Stimulated activated CD4-positive, alpha-beta T cell treated with anti-CD3 and anti-CD28 coated beads, Interleukin-4, amount 100 ng/mL, for 24 hours (primary cell): ENCODE measurements at places on chromosomes 3 and 15.

DNA sequence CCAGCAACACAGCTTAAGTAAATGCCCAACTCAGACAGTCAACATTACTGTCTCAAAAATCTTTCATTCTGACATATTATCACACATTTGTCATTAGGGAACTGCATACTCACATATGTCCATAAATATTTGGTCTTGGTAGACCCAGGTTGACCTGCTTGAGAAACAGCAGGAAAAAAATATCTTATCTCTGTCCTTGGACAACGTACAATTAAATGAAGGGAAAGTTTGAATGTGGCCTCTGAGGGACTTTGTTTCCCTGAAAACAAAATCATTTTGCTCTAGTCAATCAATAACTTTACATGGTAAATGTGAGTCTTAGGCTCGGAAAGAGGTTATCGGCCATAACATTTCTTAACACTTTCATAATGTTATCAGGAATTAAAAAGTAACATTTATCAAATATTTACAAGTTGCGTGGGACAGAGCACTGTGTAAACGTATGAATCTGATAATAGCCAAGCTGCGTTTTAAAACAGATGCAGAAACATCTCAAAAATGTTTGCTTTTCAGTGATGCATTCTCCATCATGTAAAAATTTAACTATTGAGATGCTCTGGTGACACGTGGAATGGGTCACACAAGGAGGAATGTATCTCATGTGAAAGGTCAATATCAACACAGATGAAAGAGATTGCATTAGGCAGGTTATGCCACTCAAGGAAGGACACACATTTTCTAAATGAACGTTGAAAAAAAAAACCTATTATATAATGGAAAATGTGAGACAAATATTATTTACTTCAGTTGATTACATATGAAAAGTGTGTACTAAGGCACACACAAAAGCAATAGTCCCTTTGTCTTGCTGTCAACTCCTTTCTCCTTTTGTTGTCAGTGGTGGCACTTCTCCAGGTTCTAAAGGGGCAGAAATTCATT, 304.4 kb downstream of the WDR72 start:
- no peak for DNase-seq

DNA sequence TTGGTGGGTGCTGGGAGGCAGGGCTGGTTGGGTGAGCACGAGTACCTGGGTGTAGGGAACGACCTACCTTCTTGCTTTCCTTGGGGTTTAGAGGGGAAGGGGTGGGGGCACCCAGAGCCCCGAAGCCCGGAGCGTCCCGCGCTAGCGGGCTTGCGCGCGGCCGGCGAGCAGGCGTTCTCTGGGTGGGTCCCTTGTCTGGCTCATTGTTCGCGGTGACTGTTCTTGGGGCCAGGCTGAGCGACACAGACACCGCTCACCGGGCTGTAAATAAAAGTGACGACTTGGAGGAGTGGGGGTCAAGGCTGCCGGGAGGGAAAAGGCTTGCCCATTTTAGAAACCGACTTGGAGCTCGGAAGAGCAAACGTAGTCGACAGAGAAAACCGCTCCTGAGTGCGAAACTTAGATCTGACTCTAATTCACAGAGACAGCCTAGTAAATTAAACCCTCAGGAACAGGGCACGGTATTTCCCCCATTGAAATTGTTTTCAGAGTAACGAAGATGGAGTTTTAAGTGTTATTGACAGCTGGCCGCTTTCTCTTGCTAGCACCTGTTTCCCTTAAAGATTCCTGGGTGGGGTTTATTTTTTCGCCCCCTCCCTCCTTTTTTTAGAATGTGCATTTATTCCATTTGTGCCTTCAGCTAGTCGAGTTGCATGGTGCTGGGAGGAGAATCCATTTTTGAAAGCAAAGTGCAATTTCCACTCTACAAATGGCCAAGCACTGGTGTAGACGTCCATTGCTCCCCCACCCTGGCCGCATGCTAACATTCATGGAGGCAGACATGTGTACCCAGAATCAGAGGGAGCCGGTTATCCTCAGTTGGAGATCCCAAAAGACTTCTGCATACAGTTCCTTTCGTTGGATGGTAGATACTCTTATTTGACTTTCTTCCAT, 532.1 kb upstream of the SEMA6D start:
- no peak for DNase-seq

DNA sequence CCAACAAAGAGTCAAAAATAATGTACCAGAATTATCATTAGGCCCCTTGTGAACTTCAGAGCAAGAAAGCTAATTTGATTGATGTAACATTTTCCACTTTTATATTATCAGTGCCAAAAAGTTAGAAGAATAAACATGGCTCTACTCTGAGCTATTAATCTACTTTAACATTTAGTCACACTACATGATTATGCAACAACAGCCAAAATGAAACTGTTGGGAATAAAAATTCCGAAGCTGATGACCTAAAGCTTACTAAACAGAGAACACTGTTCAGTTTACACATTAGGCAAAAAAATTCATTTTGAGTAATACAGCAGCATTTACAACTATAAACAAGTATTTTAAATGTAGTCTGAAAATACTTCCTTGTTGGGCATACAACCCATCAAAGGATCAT, 1134.1 kb downstream of the EPHA3 start:
- no peak for DNase-seq

DNA sequence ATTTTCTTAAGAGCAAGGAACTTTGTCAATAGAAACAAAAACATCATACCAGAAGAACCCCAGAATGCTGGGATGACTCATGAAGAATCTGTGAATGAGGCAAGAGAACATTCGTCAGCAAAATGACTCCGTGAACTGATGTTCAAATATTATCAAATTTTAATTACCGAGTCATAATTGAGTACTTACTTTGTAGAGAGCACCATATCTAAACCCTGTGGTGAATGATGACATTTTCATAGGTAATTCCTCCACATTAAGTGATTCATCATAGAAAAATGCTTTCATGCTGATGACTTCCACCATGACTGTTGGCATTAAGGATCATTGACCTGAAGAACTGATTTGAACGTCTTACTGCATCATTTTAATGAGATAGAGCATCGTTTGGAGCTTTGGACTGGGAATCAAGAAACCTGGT, 56.3 kb downstream of the PPARG start:
- no peak for DNase-seq

DNA sequence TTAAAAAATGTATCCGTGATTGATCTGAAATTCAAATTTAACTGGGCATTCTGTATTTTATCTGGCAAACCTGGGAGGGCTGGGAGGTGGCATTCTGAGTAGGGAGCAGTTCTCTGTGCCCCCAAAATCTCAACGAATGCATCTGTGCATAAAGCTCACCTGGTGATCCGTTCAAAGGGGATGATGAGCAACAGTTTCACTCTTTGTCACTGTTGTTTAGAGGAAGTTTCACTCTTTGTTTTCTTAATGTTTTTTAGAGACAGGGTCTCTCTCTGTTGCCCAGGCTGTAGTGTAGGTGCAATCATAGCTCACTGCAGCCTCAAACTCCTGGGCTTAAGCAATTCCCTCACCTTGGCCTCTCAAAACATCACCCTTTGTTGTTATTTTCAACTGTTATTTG, 186.7 kb downstream of the SSR3 start:
- no peak for DNase-seq

GRCh38 chr15:23472033-23472432, 25.0 kb upstream of the GOLGA6L2 start:
- DNase-seq = no peak

DNA sequence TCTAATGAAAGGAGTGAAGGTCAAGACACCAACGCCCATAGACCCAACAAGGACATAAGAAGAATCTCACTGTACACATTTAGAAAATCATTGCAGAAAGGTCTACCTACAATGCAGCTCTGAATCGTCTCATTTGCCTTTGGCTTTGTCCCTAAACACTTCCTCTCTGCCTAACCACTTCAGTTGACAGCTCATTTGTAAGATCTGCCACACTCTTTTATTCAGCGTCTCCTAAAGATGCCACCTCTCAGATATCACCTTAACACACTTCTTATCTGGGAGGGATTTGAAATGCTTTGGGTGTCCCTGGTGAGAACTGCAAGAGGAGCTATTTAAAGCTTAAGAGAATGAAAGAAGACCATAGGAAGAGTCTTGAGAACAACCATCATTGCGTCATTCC, 38.7 kb downstream of the RAB27A start:
- no peak for DNase-seq

- DNase-seq = no peak
These were observed 556.4 kb upstream of the CCDC54 start for GRCh38 chr3:106820726-106821362.

GRCh38 chr15:50261981-50262380, 3.5 kb downstream of the HDC start:
- no peak for DNase-seq

GRCh38 chr3:160608870-160609269, 43.5 kb upstream of the KPNA4 start:
- DNase-seq = no peak

DNA sequence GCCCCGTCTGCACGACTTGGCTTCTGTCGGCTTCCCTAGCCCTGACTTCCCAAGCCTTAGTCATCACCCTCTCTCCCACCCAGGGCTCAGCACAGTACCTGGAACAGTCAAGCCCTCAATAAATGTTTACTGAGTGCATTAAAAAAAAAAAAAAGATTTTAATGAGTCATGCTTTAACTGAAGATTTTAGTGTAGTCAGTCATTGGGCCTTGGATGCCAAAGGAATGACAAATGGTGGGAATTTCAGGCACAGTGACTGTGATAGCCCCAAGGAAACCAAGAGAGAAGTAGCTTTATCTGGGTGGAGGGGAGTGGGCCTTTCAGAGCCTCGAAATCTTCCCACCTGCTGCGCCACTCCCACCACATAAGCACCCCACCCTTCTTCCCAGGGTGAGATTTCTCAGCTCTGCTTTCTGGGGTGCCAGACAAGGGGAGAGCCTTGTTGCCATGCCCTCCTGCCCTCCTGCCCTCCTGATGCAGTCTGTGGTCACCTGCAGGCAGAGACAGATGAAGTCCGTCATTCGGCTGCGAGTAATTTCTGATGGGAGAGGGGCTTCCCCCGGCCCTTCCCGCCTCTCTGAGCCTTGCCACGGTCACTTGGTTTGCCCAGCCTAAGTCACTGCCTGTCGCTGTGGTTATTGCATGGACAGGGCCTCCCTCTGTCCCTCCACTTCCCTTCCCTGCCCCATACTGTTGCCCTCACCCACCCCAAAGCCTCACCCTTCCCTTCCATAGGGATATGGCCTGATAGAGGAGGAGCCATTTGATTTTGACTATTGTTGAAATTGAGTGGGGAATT, 41.8 kb downstream of the SMAD3 start:
- no peak for DNase-seq

GRCh38 chr15:58433597-58434333, 2.0 kb downstream of the LIPC start:
- no peak for DNase-seq

GRCh38 chr3:41265823-41266273, 66.5 kb downstream of the CTNNB1 start:
- no peak for DNase-seq

DNA sequence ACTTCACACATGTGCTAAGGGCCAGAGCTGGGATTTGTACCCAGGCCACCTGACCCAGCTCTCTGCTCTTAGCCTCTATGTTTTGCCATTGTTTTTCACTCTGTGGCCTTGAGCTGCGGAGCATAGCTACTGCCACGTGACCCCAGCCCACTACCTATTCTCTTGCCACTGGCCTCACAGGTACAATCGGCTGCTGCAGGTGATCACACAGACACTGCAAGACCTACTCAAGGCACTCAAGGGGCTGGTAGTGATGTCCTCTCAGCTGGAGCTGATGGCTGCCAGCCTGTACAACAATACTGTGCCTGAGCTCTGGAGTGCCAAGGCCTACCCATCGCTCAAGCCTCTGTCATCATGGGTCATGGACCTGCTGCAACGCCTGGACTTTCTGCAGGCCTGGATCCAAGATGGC, 46.2 kb downstream of the SEMA3G start:
- no peak for DNase-seq

- DNase-seq = no peak
These were observed 12.3 kb downstream of the MEGF11 start for GRCh38 chr15:66241087-66241907.

DNA sequence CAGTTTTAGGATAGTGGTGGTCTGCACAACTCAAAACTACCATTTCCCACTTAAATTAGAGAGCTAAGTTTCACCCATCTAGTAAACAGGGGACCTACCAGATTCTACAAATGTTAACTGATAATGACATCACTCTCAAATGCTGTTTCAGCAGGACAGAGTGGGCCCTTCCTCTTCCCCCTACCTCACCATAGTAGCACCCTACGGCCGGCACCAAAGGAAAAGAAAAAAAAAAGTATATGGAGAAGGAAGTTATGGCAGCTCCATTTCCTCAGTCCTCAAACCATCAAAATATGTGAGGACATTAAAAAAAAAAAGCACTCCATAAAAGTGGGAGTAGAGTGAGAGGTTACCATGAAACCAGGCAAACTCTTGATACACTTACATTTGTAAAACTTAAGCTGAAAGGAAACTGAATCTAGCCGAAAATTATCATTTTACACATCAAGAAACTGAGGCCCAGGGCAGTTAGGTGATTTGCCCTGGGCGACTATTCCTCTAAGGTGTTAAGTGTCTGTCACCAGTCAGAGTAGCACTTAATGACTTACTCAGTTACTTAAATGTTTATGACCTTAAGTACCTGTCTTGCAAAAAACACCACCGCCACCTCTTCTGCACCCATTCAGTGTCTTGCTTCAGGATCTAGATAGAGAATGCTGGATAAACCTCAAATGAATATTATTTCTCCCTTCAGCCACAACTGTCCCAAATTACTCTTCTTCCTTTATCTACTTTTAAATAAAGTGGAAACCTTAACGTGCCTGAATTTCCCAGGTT, 2.7 kb downstream of the MSL2 start:
- no peak for DNase-seq

GRCh38 chr3:18030371-18030870, 288.0 kb upstream of the TBC1D5 start:
- DNase-seq = no peak

- no peak for DNase-seq
These were observed 10.7 kb upstream of the FAH start for GRCh38 chr15:80141916-80142598.

- no peak for DNase-seq
These were observed 1.4 kb downstream of the MFGE8 start for GRCh38 chr15:88911766-88912118.

- no peak for DNase-seq
These were observed 73.6 kb downstream of the GMPS start for GRCh38 chr3:155944081-155944480.

- DNase-seq = no peak
These were observed 132.9 kb upstream of the IL12A start for GRCh38 chr3:159855599-159856346.
